ENCODE measurements at places on chromosomes 4 and X.

- DNase-seq, result no peak
Measured at GRCh38 chrX:10496345-10496965, 123.9 kb downstream of the MID1 start.

DNA sequence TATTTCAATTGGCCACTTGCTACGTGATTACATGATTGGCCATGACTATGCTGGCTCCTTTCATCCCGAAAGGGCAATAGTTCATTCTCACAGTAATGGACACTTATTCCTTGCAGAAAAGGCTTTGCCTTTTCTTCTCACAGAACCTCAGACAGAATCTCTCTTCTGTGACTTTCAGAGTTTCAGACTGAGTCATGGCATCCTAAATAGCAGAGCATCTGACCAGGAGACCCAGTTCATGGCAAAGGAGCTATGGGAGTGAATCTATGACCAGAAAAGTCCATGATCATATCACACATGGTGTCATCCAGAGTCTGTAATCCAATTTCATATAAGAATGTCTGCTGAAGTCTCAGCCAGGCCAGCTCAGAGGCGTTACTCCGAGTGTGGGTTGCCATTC lies 263.3 kb upstream of the CLNK start:
- DNase-seq, result no peak

DNA sequence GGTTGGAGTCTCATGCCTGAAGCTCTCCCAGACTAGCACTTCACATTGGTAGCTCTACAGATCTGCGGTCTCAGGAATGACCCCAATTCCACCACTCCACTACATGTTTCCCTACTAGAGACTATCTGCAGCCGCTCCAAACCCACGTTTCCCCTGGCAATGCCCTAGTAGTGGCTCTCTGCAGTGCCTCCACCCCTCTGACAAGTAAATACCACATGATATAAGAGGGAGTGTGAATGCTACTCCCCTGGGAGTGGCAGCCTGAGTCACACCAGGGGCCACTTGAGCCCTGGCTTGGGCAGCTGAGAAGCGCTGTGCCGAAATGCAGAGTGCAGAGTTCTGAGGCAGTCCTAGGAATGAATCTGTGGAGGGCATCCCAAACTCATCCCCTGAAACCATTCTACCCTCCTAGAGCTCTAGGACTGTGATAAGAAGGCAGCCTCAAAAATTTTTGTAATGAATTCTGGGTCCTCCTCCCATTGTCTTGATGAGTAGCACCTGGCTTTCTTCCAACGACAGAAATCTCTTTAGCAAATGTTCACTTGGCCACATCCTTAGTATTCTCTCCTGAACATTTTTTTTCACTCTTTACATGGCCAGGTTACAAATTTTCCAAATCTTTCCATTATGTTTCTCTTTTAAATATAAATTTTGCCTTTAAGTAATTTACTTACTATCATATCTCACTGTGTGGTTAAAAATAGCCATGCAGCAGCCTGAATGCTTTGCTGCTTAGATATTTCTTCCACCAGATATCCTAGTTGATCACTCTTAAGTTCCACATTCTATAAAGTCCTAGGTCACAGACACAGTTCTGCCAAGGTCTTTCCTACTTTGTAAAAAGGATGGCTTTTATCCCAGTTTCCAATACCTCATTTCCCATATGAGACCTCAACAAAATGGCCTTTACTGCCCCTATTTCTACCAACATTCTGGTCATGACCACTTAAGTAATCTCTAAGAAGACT lies 160.2 kb upstream of the CPEB2 start:
- DNase-seq, result no peak

GRCh38 chrX:53312946-53313727 lies 31.8 kb upstream of the IQSEC2 start:
- peak; percentile 81 for DNase-seq

- DNase-seq, result no peak
Measured at GRCh38 chrX:26613956-26614355, 398.0 kb downstream of the MAGEB5 start.

DNA sequence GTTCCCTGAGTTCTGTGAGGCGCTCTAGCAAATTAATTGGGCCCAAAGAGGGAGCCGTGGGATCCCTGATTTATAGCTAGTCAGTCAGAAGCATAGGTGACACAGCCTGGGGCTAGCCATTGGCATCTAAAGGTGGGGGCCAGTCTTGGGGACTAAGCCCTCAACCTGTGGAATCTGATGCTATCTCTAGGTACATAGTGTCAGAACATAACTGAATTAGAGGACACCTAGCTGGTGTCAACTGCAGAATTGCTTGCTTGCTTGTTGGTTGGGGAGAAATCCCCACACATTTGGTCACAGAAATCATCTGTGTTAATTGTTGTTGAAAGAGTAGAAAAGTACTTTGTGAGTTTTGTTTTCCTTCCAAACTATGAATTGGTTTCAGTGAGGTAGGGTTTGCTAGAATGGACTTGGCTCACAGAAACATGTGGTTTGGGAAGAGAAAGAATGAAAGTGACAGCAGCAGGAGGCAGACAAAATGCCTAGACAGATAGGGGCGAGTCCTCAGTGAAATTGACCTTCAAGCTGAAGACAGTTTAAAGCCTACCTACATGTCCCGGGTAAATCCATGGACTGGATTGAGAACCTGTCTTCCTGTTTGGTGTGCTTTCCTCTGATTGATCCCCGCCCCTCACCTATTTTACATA lies 12.8 kb upstream of the GPR82 start:
- DNase-seq, result no peak

DNA sequence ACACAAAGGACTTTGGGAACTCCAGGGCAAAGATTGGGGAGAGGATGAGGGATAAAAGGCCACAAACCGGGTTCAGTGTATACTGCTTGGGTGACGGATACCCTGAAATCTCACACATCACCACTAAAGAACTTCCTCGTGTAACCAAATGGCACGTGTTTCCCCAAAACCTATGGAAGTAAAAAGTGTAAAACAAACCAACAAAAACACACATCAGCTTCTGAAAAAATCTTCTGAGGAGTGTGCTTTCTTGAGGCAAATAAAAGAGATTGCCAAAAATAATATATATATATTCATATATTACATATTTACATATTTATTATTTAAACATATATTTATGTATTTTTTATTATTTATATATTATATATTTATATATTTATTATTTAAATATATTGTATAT lies 3.9 kb downstream of the P2RY8 start:
- DNase-seq, result no peak

GRCh38 chrX:17433965-17434364 lies 59.0 kb downstream of the NHS start:
- DNase-seq, result no peak

- no peak for DNase-seq
Measured at GRCh38 chr4:19399001-19399400, 852.7 kb upstream of the SLIT2 start.

DNA sequence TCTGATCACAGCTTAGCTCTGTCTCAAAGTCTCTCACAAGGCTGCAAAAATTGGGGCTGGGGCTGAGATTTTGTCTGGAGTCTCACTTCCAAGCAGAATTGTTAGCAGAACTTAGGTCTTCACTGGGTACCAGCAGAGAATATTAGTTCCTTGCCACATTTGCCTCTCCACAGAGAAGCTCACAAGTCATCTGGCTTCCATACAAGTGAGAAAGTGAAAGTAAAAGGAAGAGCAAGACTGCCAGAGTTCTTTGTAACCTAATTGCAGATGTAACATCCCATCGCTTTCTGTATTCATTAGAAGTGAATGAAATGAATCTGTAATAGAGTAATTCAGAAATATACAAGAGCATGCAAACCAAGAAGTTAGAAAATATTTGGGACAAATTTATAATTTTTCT lies 624.1 kb upstream of the GNPDA2 start:
- DNase-seq, result no peak

GRCh38 chr4:6180841-6181631 lies 19.3 kb downstream of the JAKMIP1 start:
- no peak for DNase-seq

GRCh38 chr4:8495803-8496202 lies 55.2 kb downstream of the TRMT44 start:
- no peak for DNase-seq

DNA sequence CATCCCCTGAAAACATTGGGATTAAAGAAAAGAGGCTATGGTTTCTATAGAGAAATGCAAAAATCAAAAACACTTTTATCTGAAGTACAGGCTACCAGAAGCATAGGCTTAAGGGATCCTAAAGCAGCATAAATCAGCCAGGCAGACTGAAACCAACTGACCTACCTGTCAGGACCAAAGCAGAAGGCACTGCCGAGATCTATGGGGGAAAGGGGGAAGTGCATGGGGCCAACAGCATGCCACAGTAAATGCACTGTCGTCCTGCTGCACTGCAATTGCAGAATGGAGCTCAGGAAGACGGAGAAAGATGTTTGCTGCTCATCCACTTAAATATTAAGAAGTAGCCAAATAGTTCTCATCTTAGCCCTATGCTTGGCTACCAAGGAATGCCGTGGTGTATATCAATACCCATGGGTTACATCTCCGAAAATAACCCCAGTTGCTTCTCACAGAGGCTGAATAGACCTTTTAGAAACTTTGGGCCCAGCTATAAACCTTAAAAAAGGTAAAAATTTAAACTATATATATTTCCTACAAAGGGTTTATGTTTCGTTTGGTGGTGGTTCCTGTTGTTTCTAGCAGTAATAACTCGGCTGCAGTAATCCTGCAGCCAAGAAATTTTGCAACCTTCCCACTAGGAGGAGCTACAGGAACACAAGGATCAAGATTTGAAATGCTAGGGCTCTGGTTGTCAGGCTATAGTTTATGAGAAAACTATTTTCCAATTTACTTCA lies 312.2 kb upstream of the DIAPH2 start:
- DNase-seq, result peak; percentile 28

DNA sequence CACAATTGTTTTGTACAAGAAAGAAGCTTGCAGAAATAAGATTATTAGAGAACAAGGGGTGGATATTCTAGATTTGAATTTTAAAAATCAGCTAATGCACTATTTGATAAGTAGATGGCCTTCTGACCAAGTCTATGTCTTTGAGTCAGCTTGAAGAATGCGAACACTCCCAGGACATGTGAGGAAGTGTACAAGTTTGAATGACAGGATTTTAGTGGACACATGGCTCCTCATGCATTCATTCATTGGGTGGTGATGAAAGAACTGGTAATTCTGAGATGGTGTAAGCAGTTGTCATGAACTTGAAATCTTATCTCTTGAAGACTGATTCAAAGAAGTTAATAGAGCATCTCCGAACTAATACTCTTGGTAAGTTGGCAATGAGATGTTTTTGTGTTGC lies 548.2 kb upstream of the CNKSR2 start:
- no peak for DNase-seq

GRCh38 chr4:36215627-36216026 lies 28.7 kb downstream of the ARAP2 start:
- DNase-seq, result no peak

Data from CD14-positive monocyte (primary cell).